NCI-H774 (cell line): ENCODE measurements at places on chromosomes 13 and 19.

DNA sequence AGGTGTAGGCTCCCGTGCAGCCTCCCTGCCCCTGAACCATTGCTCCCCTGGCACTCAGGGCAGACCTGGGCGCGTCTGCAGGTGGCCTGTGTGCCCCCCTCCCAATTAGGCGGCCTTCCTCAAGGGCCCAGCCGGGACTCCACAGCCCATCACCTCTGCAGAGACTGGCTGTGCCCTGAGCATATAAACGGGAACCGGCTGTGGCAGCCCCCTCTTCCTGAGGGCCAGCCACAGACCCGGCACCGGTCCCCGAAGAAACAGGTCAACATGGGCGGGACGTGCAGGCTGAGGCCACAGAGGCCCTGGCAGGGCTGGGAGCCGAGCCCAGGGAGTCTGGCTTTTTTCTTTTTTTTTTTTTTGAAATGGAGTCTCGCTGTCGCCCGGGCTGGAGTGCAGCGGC lies 12.0 kb downstream of the PIAS4 start:
- DNase-seq = no peak

DNA sequence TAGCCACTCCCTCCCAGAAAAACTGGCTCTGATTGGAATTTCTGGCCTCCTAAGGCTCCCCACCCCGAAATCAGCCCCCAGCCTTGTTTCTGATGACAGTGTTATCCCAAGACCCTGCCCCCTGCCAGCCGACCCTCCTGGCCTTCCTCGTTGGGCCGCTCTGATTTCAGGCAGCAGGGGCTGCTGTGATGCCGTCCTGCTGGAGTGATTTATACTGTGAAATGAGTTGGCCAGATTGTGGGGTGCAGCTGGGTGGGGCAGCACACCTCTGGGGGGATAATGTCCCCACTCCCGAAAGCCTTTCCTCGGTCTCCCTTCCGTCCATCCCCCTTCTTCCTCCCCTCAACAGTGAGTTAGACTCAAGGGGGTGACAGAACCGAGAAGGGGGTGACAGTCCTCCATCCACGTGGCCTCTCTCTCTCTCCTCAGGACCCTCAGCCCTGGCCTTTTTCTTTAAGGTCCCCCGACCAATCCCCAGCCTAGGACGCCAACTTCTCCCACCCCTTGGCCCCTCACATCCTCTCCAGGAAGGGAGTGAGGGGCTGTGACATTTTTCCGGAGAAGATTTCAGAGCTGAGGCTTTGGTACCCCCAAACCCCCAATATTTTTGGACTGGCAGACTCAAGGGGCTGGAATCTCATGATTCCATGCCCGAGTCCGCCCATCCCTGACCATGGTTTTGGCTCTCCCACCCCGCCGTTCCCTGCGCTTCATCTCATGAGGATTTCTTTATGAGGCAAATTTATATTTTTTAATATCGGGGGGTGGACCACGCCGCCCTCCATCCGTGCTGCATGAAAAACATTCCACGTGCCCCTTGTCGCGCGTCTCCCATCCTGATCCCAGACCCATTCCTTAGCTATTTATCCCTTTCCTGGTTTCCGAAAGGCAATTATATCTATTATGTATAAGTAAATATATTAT lies 6.1 kb downstream of the FOSB start:
- no peak for DNase-seq

DNA sequence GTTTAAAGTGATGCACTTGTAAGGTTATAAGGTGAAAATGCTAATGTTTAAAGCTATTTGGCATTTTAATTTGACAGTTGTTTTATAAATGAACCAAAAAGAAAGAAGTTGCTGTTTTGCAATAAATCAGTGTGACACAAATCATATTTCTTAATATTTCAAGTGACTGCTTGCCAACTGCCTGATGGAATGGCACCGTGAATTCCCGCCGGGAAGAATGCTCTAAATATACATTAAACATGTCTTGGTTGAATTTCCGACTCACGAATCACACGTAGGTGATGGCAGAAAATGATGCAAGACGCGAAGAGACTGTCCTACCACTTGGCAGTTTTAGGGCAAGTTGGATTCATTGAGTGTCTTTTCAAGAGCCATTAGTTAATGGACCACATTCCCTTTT lies 3.1 kb upstream of the GJB2 start:
- DNase-seq = no peak

DNA sequence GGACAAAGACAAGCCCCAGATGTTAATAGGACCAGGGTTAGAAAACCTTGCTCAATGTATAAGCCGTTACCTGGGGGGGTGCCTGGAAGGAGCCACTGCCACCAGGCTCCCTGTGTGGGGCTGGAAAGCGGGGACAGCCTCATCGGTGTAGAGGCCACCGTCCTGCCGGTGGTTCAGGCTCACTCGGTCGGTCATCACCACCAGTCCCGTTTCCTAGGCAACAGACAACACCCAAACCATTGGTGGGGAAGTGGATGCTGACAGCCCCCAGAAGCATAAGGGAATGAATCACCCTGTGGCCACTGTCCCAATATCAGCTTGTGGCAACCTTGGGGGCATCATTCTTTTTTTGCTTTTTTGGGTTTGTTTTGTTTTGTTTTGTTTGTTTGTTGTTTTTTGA lies 55.8 kb downstream of the CPAMD8 start:
- no peak for DNase-seq

- DNase-seq = no peak
Measured at GRCh38 chr19:39263912-39264305, 4.3 kb upstream of the IFNL2 start.
